ENCODE measurements at places on chromosomes 2 and 18. TPM values are rescaled to one million over a fixed set of nuclear protein-coding genes. Genes with fewer than 3 reads are reported as not detected.

POTEC gene
- total RNA-seq, result not detected

AQP12A gene
- not detected for total RNA-seq

CNGA3 gene
- total RNA-seq, result not detected

PCARE gene
- 0.18 TPM for total RNA-seq

RAX gene
- not detected for total RNA-seq

C2orf80 gene
- not detected for total RNA-seq

CD8B2 gene
- 0.06 TPM for total RNA-seq

TCF23 gene
- 0.35 TPM for total RNA-seq

MALT1 gene
- 29.8 TPM for total RNA-seq

LOXL3 gene
- total RNA-seq, result 10.0 TPM

UGT1A10 gene
- total RNA-seq, result not detected

NPPC gene
- total RNA-seq, result 3.2 TPM

HOXD3 gene
- total RNA-seq, result 74.7 TPM

POLR1B gene
- 23.8 TPM for total RNA-seq

C1D gene
- total RNA-seq, result 22.3 TPM

DLX2 gene
- not detected for total RNA-seq

All from metanephros (tissue), 2 donors.